ENCODE measurements at places on chromosomes 6 and 20.
A peak's percentile ranks its signal among the peaks of the same experiment; 100 is the strongest.

DNA sequence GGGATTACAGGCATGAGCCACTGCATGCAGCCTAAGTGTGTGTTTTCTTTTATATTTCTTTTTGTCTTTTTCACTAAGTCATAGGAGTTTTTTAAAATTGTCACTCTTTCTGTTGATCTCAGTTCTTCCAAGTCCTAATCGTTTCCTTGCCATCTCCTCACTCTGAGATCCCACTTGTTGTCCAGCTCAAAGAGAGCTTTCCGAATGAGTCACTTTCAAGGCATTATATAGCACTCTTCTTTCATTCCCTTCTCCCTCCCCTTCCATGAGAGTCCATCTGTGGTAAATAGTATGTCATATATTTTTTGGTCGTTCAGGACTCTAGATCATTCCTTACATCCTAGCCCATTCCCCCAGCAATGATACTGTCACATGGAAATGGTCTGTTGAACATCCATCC, 4.3 kb downstream of the VAPB start:
- peak; percentile 21 for DNase-seq

GRCh38 chr20:63785691-63786131, 45.4 kb downstream of the ZBTB46 start:
- no peak for DNase-seq

GRCh38 chr6:43389730-43390295, 20.4 kb upstream of the ZNF318 start:
- no peak for DNase-seq

DNA sequence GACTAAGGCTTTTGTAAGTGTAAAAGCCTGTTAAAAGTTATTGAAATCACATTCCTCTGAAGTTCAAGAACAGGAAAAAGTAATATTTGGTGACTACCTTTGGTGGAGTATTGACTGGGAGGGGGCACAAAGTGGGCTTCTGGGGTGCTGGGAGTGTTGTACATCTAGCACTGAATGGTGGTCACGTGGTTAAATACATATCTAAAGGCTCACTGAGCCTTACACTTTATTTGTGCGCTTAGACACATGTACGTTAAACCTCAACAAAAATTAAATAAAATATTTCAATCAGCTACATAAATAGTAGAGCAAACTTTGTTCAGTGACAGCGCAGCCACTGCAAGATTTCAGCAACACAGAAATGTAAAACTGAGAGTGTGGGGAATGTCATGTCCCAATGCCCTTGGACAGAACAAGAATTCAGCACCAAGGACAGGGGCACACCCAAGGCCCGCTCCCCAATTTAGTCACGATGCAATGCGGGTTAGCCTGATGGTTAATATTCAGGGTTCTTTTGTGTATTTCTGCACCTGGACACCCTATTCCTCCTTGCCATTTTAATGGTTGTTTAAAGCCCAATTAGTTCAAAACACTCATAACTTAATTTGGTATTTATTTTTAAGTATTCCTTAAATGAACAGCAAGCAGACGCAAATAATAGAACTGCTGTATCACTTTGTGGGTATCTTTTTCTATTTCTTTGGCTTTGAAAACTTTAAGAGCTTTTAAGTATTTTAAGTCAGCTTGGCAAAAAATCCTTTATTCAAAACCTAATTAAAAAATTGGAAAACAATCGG, 37.4 kb downstream of the ANGPT4 start:
- DNase-seq, result no peak

GRCh38 chr20:20084296-20084752, 32.0 kb downstream of the CFAP61 start:
- DNase-seq, result no peak

- no peak for DNase-seq
These were observed 4.2 kb upstream of the TENT5A start for GRCh38 chr6:81756690-81757089.

- no peak for DNase-seq
These were observed 181.0 kb upstream of the RSPO3 start for GRCh38 chr6:126937426-126937825.

DNA sequence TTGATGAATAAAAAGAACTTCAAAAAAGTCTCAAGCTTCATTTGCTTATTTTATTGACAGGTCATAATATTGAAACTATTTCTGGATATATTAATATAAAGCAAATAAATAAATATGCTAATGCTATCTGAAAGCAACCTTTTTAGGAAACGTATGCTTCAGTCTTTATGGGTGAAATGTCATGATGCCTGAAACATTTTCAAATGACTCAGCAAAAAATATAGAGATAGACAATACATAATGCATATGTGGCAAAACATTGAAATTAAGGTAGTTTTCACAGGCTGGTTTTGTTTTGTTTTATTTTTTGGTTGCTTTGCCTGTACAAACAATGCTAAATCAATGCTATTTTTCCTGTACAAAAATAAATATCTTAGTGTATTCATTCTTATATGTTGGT, 194.4 kb upstream of the PLCB4 start:
- DNase-seq, result no peak

DNA sequence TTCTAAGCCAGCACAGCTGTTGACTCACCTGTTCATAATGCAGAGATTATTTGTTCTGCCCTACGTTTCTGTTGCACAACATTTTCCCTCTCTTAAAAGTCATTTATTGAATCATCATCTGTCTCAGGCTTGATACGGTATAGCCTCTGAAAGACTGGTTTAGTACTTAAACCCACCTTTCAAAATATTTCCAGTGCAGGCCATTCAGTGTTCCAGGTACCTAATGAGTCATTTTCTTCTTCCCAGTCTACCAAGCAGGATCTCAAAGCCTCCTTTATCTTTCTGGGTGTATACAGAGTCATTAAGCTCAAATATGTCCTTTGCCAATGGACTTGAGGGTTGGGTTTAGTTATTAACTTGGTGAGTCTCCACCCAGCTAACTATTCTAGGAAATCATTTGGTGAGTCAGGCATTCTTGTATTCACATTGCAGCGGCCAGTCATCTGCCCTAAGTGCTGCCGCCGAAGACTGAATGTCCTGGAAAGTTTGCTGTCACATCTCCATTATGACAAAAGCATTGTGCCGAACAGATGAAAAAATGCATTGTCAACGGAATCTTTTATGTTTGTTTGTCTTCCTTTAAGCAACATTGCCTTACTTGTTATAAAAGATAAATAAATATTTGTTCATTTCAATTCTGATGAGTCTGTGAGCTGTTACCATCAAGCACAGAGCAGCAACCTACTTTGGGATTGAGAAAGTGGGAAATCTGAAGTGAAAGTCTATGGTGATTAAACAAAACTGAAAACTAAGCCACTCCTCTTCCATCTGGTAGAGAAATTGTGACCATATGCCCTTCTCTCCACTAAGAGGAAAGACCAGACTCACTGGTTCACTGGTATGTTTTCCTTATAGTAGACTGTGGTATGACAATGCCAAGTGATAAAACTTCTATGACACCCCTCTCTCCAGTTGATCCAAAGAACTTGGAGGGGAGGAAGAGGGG, 14.3 kb upstream of the FAM135A start:
- peak; percentile 82 for DNase-seq

Data from HCEC 1CT (cell line).